ENCODE measurements at places on chromosomes 16 and 17.

DNA sequence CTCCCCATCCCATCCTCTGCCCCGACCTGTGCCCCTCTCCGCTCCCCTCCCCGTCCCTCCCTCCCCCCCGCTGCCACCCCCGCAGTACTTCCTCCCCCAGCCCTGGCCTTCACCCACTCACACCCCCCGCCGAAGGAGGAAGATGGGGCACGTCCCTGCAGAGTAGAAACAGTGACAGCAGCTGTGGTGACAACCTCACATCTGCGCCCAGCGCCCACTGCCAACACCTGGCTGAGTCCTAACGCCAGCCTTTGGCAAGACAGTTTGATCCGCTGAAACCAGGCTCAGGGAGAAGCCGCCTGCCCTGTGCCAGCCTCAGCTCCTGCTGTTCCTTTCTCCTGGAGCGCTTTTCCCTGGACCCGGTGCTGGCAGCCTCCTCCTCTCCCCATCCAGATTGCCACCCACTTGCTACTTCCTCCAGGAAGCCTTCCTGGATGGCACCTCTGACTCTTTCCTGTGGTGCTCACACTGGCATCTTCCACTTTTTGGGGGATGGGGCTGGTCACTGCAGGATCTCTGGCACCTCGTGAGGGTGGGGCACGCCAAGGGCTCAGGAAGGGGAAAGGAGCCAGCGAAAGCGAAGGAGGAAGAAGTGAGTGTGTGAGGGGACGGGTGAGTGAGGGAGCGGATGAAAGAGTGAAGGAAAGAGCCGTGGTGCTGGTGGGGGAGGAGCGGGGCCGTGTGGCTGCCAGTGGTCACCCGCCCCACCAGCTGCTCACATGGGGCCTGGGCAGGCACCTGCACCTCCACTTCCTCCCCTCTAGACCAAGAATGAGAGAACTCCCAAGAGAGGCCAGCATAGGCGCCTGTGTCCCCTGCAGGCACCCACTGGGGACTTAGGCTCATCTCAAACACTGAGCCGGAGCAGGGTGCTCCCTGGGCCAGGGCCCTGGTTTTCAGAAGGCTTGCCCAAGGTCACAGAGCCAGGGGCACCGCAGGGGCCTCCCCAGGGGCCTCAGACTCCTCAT, 27.0 kb downstream of the ZFPM1 start:
- DNase-seq = no peak

GRCh38 chr16:80656711-80657150, 115.9 kb downstream of the DYNLRB2 start:
- DNase-seq = no peak

DNA sequence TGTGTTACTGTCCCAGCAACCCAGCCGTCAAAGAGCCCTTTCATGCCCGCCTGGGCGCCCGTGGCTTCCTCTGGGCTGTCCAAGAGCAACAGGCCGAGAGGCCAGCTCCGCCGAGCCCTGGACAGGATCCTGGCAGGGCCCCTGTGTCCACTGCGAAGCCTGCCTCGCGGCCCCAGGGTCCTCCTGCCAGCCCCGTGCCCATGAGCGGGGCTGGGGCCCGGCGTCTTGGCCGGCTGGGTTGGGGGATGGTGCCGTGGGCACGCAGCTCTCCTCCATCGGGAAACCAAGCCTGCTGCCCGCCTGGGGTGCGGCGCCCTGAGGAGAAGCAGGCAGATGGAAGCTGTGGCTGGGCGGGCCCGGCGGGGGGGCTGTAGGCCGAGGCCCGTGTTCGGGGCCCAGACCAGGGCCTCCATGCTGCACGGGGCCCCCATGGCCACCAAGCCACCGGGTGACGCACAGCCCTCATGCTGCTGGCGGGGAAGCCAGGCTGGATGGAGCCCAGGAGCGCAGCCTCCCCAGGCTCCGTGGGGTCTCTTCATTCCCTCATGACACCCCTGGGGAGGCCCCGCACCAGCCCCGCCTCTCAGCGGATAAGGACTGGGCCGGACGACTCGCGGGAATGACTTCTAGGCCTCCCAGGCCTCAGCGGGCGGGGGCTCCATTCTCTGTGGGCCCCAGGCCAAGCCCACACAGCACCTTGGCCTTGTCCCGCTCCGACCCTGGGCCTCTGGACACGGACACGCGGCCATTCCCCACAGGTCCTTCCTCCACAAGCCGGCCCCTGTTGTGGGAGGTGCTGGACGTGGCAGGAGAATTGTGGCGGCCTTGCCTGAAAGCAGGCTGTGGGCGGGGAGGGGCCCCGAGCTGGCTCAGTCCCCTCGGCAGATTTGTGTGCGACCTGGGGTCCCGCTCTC, at the start of gene C1QTNF8:
Gene C1QTNF8, minus strand, starts transcription at position 76 of the 914 bp plus-strand sequence. CDS start 1,322 bp downstream, outside the sequence.
- no peak for DNase-seq

DNA sequence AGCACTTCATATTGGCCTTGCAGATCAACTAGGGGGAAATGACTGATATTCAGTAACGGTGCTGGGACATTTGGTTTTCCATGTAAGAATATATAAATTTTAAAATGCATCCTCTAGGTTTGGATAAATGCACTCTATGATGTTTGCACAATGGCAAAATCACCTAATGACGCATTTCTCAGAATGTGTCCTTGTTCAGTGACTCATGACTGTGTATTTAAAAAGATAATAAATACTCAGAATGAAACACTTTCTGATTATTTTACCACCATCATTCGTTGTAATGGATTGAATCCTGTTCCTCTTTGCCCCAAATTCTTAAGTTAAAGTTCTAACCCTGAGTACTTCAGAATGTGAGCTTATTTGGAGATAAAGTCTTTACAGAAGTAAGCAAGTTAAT, 17.2 kb upstream of the ADGRG1 start:
- DNase-seq = no peak

- no peak for DNase-seq
These were observed 2.6 kb upstream of the CHAD start for GRCh38 chr17:50471009-50471905.

DNA sequence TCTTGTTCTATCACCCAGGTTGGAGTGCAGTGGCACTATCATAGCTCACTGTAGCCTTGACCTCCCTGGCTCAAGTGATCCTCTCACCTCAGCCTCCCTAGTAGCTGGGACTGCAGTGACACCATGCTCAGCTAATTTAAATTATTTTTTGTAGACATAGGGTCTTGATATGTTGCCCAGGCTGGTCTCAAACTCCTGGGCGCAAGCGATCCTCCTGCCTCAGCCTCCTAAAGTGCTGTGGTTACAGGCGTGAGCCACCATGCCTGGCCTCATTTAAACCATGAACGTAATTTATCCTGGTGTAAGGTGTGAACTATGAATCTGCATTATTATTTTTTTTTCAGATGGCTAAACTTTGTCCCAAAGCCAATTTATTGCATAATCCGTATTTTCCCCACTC, 37.3 kb downstream of the LAT start:
- DNase-seq = no peak

GRCh38 chr17:400257-400656, 47.6 kb upstream of the RPH3AL start:
- DNase-seq = no peak

DNA sequence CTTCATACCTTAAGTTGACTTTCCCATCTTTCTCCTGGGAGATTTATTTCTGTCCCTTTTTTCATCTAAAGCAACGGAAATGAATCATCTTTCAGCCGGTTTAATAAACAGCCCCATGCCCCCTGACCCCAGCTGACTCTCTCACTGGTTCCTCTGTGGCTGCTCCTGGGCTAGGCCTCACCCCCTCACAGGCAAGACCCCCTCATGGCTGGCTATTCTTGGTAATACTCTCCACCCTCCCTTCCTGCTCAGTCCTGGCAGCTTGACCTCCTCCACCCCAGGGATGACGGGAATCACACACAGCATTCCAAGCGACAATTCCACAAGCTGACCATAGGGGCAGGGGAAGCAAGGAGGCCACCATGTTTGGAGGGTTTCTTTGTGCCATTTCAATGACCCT, 1.5 kb upstream of the ADAP2 start:
- no peak for DNase-seq

All from GOT3 (cell line).